ENCODE measurements at places on chromosomes 3 and 15.

- no peak for DNase-seq
Measured at GRCh38 chr3:55567615-55568014, 80.5 kb upstream of the WNT5A start.

DNA sequence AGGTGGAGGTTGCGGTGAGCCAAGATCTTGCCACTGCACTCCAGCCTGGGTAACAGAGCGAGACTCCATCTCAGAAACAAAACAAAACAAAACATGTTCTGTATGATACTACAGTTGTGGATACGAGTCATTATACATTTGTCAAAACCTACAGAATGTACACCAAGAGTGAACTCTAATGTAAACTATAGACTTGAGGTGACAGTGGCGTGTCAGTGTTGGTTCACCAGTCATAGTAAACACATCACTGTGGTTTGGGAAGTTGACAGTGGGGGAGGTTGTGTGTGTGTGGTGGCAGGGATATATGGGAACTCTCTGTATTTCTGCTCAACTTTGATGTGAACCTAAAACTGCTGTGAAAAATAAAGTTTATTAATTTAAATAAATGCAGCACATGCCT, 33.0 kb upstream of the GNB5 start:
- no peak for DNase-seq

- DNase-seq = no peak
Measured at GRCh38 chr15:63194880-63195568, 5.6 kb downstream of the RAB8B start.

DNA sequence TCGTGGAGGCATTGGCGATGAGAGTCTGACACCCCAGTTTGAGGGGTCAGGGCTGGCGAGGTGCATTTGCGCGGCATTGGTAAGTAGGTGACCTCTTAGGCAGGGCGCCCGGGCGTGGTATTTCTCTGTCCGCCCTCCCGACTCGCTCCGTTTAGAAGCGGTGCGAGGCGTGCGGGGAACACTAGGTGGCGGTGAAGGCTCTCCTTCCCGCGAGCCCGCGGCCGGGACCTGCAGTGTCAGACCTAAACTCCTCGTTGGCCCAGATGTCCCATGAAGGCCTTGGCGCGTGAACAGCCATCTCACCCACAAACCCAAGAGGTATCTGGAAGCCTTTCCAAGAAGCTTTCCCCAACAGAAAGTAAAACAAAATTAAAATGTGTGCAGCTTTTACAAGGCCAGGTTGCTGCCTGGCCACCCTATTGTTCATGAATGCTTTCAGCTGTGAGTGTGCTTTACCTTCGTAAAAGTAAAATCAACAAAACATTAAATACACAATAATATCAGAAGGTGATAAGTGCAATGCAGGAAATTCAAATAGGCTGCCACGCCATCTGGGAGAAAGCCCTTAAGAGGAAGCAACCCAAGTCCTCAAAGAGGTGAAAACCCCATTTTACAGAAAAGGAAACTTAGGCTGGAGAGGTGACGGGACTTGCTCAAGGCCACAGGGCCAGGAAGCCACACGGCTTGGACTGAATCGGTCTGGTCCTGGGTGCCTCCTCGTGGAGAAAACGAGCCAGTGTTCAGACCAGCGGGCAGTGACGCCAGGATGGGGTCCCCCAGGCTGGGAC, 120.3 kb downstream of the ETFA start:
- peak; percentile 95 for DNase-seq

- peak; percentile 68 for DNase-seq
Measured at GRCh38 chr3:149808209-149808829, 4.7 kb upstream of the RNF13 start.

DNA sequence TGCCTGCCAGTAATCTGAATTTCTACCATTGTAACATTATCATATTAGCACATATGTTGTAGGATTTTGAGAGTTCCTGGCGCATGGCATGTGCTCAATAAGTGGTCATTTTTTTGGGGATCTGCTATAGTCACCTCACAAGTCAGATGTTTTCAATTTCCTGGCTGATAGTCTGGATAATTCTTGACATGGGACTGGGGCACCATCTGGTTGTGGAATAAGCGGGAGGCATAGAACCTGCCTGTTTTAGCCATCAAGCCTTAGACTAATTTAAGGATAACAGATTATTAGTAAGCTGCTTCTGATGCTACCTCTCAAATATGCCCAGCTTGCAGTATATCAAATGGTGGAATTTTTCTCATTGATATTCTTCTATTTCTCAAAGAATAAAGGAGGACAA, 39.1 kb downstream of the GASK1A start:
- no peak for DNase-seq

DNA sequence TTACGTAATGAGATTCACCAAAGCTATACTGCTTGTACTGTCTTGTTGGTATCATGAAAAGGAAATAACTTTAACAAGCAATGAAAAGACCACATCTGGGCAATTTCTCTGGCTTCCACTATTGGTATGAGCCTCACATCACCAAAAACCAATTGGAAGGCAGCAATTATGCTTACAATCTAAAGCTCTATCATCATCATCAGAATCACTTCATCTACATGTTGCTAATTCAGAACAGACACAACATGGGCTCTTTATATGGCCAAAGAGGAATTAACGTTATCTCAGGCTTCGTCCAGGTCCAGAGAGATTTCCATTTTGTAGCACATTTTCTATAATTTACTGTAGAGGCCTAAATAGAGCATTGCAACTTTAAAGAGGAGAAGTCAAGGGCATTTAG, 36.6 kb upstream of the SLCO3A1 start:
- no peak for DNase-seq

DNA sequence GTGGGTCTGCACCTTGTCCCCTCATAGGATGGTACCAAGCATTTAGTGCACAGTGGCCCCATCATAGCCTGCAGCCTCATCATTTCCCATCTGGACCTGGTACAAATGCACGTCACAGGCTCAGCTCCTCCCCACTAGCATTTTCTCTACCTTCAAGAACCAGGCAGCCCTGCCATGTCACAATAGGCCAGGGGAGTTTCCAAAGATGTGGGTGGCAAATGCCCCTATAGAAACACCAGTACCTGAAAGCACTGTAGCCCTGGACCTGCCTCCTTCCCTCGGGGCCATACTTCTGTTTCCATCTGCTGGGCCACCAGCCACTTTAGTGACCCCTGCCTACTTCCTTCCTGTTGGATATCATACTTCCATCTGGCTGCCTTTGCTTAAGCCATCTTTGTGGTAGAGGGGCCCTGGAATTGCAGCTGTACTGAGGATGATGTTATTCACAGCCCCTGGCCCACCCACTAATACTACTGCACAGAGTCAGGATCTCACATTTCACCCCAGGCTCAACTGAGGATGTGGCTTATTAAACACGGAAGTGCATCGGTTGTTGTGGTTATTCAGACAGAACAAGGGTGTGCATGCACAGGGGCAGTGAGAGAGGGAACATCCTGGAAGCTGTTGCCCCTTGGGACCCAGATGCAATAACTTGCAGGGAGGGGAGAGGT, 3.8 kb downstream of the TCTA start:
- DNase-seq = no peak

GRCh38 chr3:57421336-57421735, 122.8 kb downstream of the DNAH12 start:
- DNase-seq = no peak

- no peak for DNase-seq
Measured at GRCh38 chr3:164233951-164234350, 844.3 kb downstream of the SI start.

DNA sequence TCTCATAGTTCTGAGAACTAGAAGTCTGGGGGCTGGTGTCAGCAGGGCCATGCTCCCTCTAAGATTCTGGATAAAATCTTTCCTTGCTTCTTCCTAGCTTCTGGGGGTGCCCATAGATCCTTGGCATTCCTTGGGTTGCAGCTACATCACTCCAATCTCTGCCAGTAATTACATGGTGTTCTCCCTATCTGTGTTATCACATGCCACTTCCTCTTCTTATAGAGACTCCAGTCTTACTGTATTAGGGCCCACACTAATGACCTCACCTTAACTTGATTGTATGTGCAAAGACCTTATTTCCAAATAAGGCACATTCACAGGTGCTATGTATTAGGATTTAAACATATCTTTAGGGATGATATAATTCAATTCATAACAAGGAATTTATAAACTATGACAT, 618.5 kb downstream of the FGF12 start:
- DNase-seq = no peak

DNA sequence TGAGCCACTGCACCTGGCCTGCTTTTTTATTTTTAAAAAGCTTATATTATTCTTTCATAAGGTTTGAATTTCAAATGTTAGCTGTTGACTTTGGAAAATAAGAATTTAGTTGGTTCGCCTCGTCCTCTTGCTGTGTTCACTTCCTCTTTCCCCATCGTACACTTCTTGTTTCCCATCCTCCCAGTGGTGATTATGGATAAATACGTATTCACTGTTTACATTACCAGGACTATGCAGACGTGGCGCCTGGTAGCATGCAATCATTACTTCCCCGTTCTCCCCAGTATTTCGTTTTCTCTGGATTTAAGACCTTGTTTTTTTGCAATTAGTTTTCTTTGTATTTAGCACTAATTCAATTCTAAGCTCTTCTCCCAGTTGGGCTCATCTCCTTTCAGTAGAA, 70.1 kb downstream of the LMLN start:
- DNase-seq = no peak

DNA sequence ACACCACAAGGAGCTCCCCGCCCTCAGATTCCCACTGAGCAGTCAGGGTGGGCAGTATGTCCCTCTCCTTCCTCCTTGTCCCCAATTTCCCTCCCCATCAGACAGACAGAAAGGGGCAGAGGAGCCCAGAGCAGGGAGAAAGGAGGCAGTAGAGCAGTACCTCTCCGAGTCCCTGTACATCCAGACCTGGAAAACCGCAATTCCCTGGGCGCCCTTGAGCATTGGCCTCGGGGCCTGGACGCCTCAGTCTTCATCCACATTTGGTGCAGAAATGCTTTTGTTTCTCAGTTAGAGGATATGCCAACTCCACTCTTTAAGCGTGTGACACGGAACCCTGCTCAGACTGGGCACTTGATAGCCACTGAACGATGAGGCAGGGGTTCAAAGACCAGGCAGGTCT, 5.9 kb downstream of the ISG20 start:
- no peak for DNase-seq

DNA sequence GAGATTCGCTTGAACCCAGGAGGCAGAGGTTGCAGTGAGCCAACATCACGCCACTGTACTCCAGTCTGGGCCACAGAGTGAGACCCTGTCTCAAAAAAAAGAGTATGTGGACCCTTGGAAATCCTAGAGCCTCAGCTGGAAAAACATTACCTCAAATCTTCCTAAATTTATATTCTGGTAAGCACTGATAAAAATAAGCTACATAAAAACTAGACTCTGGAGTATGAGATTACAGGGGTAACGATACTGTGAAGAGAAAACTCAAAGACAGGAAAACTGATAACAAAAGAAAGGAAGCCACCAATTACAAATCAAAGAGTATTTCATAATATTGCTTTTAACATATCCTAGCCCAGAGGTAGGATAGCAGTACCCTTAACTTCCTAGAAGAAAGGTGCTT, 30.3 kb downstream of the SETD2 start:
- no peak for DNase-seq

DNA sequence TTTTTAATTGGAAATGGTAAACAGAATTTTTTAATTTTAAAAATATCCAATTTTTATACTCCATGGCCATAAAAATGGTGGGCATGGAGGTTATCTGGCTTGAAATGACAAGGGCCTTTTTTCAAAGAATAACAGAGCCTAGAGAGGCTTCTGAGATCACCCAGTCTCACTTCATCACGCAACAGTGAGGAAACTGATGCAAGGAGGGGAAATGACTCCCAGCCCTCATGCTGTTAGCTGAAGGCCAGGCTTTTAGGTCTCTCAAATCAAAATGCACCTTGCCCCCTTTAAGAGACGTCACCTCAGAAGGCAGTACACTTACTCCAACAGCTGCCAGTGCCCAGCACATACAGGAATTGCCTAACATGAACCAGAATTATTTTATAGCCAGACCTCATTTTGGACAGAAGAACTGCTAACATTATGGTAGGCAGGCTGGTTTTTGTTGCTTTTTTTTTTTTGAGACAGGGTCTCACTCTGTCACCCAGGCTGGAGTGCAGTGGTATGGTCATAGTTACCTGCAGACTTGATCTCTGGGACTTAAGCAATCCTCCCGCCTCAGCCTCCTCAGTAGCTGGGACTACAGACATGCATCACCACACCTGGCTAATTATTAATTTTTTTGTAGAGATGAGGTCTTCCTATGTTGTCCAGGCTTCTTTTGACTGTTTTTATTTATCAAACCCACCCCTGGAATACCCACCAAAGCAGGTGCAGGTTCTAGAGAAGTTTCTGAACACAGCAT, 9.1 kb downstream of the RAB43 start:
- DNase-seq = no peak

GRCh38 chr3:134850761-134851160, 55.7 kb downstream of the EPHB1 start:
- no peak for DNase-seq

DNA sequence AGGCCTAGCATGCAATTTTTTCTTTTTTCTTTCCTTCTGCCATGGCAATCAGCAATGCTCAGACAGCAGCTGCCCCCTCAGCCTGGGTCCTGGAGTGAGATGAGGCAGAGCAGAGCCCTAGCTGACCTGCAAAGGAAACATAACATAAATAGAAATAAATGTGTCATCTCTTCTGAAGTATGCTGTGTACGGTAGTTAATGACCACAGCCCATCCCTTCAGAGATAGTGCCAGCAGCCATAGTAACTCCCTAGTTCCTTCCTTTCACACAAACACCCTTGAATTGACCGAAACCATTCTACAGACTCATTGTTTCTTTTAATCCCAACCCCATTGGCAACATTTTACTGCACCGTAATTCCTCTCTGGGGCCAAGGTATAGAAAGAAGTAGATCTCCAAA, 8.4 kb upstream of the CD47 start:
- DNase-seq = no peak

- DNase-seq = peak; percentile 71
Measured at GRCh38 chr3:66039590-66039887, 821 bp upstream of the MAGI1 start.

DNA sequence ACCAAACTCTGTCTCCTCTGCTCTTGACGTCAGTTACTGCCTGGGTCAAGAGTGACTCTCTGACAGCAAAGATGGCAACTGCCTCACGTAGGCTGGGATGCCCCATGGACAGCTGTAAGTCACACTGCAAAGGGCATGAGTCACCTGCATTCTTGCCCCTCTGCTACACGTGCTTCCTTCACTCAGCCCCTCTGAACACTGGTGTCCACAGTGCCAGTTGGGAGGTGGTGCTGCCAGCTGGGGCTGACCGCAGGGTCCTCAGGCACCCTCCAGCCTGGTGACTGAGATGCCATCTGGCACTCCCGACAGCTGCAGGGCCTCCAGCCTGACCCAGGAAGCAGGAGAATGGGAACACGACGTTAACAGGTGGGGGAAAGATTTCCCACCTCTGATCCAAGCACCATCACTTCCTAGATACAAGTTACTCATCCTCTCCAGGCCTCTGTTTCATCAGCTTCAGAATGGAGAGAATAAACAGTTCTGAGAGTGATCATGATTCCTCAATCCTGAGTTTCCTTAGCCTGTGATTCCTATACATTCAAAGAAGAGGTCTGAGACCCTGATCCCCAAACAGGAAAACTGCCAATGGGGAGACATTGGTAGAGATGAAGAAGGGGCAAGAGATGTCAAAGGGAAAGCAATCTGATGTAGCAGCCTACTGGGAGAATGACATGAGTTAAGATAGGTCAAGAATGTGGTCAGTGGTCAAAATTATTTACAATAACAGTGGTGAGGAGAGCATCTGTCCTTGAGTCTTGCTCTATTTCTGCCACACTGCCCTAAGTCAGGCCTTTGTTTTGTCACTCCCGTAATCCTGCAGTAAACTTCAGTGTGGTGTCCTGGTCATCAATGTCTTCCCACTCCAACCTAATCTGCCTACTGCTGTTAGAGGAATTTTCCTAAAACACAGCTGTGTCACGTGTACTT, 86.1 kb upstream of the BCL6 start:
- no peak for DNase-seq

- DNase-seq = no peak
Measured at GRCh38 chr3:99971761-99972160, 142.5 kb downstream of the FILIP1L start.

Measured in iPS-NIHi11 (cell line).